Activated naive CD4-positive, alpha-beta T cell treated with Interleukin-2 at 50 U/mL for 16 hours (primary cell): ENCODE measurements at places on chromosomes 13 and 19.

- DNase-seq, result peak; percentile 44
Measured at GRCh38 chr13:114140906-114141250, 8.5 kb upstream of the RASA3 start.

DNA sequence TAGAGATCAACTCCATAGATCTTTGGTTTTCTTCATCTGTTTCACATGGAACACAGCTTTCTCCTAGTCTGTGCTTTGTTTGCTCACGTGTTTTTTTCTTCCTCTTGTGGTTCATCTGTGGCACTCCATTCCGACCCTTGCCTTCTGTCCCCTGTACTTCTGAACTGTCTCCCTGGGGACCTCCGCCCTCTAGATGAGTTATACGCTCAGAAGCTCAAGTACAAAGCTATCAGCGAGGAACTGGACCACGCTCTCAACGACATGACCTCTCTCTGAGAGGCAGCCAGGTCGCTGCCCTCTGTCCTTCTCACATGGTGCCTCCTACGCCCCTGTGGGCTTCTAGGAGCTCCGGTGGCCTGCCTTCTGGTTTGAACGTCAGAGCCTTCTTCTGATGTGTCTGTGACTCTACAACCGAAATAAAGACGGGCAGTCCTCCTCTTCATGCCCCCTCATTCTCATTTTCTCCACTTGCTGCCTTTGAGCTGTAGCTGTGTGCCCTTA, 16.6 kb upstream of the RAB8A start:
- no peak for DNase-seq

GRCh38 chr19:55459551-55459949, 1.9 kb downstream of the ISOC2 start:
- DNase-seq, result no peak

DNA sequence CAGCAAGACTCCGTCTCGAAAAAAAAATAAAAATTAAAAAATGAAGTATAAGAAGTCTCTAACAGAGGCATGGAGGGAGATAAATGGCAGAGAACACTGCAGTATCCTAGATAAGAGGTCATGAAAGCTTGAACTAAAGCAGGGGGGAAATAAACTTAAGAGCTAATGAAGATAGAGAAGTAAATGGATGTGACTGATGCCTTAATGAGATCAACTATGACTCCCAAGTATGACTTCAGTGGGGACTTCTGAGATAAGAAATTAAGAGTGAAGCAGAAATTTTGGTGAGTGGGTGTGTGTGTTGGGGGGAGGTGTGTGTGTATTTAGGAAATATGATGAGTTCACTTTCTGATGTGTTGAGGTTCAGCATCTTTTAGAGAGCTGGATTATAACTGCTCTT, 55.1 kb downstream of the DIAPH3 start:
- DNase-seq, result no peak

- DNase-seq, result peak; percentile 70
Measured at GRCh38 chr19:40221858-40222619, 3.9 kb upstream of the TTC9B start.

DNA sequence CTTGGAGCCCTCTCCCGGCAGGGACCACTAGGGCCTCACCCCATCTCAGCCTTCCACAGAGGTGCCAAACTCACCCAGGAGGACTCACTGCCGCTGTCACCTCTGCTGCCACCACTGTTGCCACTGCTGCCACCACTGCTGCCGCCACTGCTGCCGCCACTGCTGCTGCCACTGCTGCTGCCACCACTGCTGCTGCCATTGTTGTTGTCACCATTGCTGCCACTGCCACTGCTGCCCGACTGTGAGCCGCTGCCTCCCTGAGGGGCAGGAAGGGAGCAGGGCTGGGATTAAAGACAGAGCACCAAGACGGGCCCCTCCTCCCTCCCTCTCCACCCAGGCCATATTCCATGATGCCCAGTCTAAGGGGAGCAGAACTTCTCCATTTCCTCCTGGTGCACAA, 2.1 kb downstream of the DMKN start:
- DNase-seq, result no peak
